Activated CD4-positive, CD25-positive, alpha-beta regulatory T cell treated with anti-CD3 and anti-CD28 coated beads, Interleukin-2, amount 50 U/mL, for 24 hours (primary cell): ENCODE measurements at places on chromosomes 16 and 17.

- no peak for ATAC-seq
Measured at GRCh38 chr16:67077871-67078270, 31.9 kb upstream of the PHAF1 start.

DNA sequence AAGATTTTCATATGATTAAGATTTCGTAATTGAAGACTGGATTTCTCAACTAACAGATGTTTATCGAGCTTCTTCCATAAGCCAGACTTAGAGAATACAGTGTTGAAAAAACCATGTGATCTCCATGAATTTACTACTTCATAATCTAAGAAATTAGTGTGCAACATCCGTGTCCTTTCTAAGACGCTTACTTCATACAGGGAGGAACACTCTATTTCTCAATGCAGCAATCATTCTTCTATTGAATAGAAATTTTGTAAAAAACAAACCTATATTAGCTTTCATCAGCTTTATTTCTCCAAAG lies 946.3 kb downstream of the KCNJ2 start:
- ATAC-seq: no peak

GRCh38 chr16:82671741-82672140 lies 45.0 kb downstream of the CDH13 start:
- no peak for ATAC-seq

- no peak for ATAC-seq
Measured at GRCh38 chr16:49782405-49782804, 73.5 kb downstream of the ZNF423 start.

- no peak for ATAC-seq
Measured at GRCh38 chr16:4231886-4232285, 10.0 kb downstream of the SRL start.
